Vagina (tissue), 2 donors: ENCODE measurements at places on chromosomes 16 and 17. TPM values are rescaled to one million over a fixed set of nuclear protein-coding genes. Genes with fewer than 3 reads are reported as not detected.

Gene TM4SF5
- not detected for total RNA-seq

DNA sequence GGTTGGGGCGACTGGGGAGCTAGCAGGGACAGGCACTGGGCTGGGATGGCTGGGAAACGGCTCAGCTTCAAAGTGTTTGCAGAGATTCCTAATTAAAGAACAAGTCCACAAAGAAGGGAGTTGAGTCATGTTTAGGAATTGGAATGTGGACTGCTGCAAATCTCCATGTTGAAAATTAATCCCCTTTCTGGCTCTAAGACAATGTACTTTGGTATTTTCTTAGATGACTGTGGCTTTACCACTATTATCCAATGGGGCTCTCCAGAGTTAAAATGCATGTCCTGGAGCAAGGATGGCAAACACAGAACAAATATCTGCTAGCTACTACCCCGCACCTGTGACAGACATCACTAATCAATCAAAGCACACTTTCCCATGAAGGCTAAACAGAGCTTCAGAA, 22.2 kb upstream of the WSCD1 start:
- DNase-seq, result no peak

- DNase-seq, result no peak
Measured at GRCh38 chr17:71247441-71248015, 873.3 kb upstream of the SOX9 start.

DNA sequence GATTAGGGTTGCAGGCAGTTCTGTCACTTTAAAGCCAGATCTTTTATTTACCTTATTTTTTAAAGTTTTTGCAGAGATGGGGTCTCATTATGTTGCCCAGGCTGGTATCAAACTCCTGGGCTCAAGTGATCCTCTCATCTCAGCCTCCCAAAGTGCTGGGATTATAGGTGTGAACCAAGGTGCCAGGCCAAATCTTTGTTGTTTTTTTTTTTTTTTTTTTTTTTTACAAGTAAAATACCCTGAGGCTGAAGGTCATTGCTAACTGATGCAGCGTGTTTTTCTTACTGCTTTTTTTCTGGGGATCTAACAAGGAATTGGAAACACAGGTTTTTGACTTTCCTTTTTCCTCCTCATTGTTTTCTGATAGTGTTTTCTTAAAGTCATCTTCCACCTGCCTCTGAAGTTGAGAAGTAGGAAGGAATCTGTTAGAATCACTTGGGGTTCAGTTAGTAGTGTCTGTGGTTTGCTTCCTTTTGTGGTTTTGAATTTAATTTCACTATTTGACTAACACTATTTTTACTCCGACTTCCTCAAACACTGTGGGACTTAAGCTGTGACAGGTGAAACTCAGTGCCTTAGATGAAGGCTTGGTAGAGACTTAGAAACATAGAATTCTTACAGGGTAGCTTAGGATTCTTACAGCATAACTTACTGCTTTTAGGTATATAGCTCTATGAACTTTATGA, 22.2 kb downstream of the CLTC start:
- DNase-seq, result no peak

Gene TMED6
- total RNA-seq, result not detected

GRCh38 chr16:88356124-88356726, 26.5 kb upstream of the ZNF469 start:
- DNase-seq, result no peak

DNA sequence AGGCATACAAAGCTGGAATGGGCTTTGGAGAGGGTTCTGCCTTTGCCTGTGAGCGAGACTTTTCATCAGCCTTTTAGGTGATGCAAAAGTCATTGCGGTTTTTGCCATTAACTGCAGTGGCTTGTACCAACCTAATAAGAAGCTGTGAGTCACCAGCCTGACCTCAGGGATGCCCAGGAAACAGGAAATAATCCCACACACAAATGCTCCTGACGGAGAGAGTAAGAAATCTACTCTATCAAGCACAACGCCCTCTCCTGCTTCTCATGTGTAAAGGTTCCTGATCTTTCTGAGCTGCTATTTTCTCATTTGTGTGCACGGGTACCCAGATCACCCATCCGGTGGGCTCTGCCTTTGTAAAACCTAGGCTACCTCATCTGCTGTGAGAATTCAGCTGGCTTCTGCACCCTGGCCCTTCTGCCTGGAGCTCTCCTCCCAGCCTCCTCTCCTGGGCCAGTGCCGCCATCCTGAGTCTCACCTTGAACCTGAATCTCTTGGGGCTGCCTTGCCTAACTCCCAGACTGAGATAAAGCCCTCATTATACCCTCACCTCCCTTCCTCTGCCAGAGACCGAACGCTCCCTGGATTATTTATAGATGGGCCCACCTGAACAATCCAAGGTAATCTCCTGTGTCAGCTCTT, 299.7 kb downstream of the C16orf95 start:
- DNase-seq, result no peak

DNA sequence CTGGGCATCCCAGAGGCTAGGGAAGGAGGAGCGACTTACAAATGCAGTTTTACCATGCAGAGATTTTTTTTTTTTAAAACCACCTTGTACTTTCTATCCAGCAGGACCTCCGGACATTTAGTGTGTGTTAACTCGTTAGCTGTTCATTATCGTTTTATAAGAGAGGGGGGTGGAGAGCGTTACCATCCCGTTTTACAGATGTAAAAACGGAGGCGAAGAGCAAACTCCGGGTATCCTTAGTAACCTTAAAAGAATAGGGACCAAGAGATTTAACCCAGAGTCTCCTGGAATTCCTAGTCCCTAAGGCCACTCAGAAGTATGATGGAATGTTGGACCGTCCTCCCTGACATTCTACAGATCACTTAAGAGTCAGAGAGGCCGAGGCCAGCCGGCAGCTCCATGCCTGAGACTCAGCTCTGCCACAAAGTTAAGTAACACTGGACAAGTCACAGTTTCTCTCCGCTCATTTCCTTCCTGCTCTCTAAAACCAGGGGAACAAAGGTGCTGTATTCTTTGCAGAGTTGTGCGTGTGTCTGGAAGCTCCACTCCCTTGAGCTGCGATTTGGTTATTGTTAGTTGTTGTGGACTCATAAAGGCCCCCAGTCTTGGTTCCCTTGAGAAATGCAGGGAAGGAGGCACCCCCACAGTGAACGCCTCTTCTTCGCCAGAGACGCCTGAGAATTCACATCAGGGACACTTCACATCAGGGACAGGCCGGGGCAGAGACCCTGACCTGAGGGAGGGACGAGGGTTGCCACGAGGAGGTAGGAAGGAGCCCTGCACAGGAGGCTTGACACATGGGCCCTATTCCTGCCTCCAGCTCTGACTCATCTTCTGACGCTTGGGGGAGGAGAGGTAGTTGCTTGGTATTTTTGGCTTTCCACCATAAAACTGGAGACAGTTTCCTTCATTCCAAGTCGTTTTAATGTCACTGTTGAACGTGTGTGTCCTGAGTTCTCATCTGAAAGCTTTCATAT, 1.2 kb downstream of the DUSP14 start:
- no peak for DNase-seq

- no peak for DNase-seq
Measured at GRCh38 chr17:18968945-18969887, 17.3 kb downstream of the SLC5A10 start.

DNA sequence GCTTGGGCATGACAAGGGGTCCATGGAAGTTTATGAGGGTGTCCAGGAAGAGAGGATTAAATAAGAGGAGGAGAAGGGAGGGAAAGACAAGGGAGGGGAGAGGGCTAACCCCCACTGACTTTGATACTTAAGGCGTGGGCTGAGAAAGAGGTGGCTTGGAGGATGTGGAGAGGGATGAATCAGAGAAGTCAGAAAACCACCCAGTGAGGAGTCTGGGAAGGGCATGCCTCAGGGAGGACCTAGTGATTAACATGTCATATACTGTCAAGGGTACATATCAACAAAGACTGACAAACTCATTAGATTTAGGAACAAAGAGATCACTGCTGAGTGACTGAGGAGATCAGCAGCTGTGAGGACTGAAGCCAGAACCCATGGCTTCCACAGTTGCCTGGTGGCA, 145.4 kb downstream of the IRX5 start:
- no peak for DNase-seq

GRCh38 chr17:82050152-82050760, 1.4 kb downstream of the RFNG start:
- no peak for DNase-seq

DNA sequence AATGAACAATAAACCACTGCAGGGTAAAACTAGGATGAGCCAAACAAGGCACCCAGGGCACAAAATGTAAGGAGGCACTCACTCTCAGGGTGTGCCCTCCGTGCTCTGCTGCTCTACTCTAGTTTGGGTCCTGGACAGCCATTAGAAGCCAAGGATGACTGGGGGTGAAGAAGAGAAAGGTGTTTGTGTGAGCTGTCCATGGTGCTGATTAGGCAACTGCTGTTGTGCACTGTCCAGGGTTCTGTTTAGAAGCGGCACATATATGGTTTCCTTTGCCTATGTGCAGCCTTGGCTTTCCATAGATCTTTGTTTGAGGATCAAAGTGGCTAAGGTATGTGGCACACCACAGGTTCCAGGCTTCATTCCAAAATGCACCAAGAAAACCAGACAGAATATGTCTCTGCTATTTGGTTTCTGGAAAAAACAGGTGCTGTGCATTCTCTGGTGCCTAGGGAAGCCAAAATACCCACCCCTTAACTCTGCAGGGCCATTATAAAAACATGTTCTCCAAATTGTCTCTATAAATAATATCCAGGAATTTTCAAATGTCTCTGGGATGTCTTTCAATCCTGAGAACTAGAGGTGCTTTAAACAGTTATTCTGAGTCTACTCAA, 123.5 kb downstream of the CBLN1 start:
- no peak for DNase-seq

- DNase-seq, result no peak
Measured at GRCh38 chr16:65070831-65071432, 50.9 kb downstream of the CDH11 start.

DNA sequence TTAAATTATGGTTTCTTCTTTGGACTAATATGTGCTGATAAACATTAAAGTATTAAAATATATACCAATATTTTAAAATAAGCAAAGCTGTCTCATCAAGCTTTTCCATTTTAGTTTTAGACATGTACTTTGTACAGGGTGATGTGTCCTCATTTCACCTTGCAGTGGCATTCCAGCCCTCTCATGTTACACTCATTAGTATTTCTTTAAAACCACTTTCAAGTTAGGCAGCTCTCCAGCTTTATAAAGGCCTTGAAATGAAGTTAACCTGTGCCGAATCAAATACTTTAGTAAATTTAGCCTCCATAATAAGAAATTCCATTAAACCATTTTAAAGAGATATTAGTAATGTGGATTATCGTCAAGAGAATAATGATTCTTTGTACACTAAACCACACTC, 107.6 kb upstream of the HLF start:
- no peak for DNase-seq

GRCh38 chr17:44217738-44218343, 1.6 kb downstream of the UBTF start:
- DNase-seq, result no peak

DNA sequence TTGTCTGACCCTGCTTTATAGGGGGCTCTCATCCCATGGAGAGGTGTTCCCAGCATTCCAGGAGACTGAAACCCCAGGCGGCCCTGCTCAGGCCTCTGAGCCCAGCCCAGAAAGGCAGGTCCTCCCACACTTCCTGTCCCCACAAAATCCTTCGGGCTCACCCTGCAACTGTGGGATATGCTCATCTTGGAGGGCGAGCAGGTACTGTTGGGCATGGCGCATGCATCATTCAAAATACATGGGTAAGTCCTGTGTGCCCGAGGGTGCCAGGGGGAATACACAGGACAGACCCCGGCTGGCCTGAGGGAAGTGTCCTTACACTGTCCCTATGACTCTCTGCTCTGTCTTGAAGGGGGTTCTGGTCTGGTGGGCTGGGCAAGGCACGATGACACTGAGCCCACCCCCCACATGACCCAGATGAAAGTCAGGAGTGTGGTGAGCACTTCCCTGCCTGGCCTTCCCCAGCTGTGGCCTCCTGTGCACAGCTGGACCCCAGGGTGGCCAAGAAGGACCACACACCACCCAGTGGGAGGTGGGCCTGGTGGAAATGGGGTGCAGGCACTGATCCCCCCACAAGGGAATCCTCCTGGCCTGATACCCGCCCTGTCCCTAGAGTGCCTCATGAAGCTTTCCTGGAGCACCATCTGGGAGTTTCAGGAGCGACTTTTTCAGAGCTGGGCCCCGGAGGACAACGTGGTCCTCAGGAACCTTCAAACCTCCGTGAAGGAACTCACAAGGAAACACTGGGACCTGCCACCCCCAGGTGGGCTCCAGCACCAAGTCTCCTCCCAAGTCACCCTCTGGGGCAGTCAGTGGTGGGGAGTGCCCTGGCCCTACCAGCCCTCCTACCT, 46.7 kb downstream of the USP22 start:
- DNase-seq, result no peak

GRCh38 chr16:66695935-66696668, 441 bp downstream of the CMTM4 start:
- no peak for DNase-seq

DNA sequence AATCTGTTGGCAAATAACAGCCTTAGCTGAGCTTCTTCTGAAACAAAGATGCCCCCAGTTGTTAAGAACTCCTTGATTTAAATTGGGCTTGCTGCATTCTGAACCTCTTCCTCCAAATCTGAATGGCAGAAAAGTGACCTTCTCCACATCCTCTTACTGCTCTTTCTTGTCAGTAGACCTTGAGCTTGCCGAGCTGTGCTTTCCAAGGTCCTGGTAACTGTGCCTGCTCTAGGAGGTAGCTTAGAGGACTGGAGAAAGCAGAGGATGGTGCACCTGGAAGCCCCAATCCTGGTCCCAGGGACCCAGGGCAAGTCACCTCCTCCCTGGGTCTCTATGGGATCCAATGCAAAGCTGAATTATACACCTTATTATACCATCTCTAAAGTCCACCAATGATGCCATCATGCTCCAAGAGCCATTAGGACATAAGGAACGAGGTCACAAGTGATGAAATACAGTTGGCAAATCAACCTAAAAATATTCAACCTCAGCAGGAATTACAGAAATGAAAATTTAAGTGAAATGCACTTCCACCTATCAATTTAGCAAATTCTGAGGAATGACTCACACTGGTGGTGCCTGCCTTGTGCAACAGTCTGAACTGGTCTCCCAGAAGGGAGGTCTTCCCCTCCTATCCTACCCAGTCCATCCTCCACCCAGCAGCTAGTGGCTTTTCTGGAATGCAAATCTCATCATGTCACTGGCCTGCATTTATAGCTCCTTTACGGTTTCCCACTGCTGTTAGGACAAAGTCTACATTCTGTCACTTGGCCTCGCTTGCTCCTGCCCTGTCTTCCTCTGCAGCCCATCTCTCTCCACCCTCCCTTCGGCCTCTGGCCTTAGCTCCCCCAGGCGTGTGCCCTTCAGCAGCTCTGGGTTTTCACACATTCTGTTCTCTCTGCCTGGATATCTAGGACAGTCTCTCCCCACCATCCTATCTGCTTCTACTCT, 36.6 kb downstream of the TOM1L2 start:
- no peak for DNase-seq

GRCh38 chr17:39674702-39675389, 6.6 kb downstream of the PNMT start:
- DNase-seq, result no peak

Gene HSDL1
- 16.9 TPM for total RNA-seq

- DNase-seq, result no peak
Measured at GRCh38 chr17:79955691-79956440, 79.8 kb downstream of the TBC1D16 start.

DNA sequence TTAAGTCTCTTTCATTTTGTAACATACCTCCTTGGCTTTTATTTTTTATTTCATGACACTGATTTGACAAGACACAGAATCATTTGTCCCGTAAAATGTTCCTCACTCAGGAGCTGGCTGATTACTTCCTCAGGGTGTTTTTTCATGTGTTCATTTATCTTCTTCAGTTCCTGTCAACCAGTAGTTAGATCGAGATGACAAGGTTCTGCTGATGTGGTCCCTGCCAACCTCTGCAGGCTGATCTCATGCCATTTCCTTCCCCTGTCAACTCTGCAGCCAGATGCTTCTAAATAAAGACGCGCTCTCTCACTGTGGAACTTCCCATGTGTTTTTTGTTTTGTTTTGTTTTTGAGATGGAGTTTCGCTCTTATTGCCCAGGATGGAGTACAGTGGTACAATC, 8.1 kb upstream of the CXCL16 start:
- no peak for DNase-seq
